ENCODE measurements at places on chromosomes 6 and 20. TPM values are rescaled to one million over a fixed set of nuclear protein-coding genes. Genes with fewer than 3 reads are reported as not detected.
A peak's percentile ranks its signal among the peaks of the same experiment; 100 is the strongest.

COL9A3 gene
- total RNA-seq = not detected

DNA sequence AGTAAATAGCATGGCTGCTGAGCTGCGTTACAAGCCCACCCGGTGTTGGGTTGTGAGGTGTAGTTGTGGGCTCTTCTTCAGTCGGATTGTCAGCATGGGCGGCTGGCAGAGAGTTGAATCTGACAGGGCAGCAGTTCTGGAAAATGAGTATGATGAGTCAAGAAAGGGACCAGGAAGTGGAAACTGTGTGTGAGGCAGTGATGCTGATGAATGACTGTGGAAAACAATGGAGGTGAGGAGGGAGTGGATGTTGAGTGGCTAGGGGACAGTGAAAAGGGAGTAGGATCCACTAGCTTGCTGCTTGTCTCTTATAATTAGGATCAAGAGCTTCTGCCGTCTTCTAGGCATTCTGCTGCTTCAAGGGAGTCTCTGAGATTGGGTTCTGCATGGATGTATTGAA is 154.3 kb downstream of the ESR1 start:
- peak; percentile 1 for DNase-seq

DNA sequence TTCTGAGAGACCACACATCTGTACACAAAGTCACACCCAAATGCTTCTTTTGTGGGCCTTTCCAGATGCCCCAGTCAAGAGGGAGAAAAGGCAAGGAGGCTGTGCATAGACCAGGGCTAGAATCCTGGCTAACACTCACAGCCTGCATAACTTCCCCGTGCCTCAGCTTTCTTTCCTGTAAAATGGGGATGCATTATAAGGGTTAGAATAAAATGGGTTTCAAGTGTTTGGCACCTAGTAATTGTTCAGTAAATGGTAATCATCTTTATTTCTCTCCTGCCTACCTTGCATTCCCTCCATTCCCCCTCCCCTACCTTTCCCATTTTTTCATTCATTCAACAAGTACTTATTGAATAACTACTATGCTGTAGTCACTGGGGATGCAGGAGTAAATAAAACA is 29.4 kb downstream of the UNC5CL start:
- DNase-seq = no peak

- DNase-seq = no peak
These were observed 20.5 kb downstream of the JPH2 start for GRCh38 chr20:44166477-44166876.

DNA sequence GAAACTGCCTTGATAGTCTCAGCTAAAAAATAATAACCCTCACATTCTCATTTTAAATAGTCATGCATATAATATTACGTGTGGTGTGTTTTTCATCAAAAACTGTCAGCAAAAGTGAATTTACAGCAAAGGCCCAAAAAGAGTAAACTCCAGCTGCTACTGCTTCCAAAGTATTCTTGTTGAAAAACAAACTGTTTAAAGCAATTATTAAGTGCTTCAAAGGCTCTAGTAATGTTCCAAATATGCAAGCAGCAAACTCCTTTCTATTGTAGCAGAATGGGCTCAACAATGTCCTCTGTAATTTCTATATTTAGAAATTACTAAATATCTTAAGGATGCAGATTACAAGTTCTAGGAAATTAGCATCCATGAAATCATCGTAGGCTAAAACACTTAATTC is 280.0 kb upstream of the TBX18 start:
- no peak for DNase-seq

- DNase-seq = no peak
These were observed 173.7 kb downstream of the MBOAT1 start for GRCh38 chr6:20038410-20039204.

DNA sequence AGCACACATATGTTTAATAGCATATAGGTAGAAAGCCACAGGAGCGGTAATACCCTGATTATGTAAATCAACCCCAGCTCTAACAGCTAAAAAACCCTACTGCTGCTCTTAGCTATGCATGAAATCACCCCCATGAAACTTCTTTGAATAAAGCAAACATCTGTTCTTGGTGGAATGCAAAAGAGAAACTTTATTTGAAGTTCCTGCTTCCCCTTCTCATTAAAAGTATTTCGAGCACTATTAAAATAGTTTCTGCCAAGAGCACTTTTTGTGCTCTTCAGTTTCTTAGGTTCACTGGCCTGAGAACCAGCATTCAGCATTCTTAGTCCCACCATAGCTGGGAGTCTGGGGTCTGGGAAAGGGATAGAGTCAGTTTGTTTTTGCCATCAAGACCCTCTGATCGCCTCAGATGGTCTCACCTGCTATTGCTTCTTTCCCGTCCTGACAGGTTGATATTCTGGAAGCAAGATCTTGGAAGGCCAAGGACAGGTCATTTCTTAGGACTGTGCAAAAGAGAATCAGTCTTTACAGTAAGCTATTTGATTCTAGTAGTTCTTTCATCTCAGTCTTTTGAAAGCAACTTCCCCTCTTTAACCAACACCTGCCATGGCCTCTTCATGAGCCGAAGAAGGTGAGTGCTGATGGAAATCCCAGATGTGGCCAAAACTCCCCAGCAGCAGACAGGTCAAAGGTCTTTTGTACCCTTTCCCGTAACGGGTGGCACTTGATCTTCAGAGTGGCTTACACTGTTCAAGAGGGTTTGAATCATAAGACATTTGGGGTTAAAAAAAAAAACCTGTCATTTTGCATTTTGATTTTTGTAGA is 76.5 kb upstream of the TMEM170B start:
- peak; percentile 49 for DNase-seq

DNA sequence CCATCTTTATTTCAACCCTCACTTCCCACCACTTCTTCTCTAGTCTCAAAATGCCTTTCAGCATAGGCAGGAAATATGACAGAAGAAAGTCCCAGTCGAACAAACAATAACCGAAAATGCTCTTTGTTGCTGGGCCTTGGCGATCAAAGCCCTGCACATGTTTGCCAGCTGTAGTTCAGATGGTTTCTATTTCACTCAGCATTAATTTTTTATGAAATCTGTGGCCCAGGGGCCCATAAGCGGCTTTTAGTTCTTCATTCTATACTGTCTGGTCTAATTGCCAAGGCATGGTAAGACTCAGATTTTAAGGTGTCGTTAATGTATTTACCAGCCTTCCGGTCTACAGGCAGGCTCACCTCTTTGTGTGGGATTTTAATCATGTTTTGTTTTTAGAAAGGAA is 10.9 kb upstream of the F13A1 start:
- DNase-seq = no peak

GRCh38 chr6:45921691-45922281 is 93.9 kb downstream of the CLIC5 start:
- DNase-seq = no peak

DNA sequence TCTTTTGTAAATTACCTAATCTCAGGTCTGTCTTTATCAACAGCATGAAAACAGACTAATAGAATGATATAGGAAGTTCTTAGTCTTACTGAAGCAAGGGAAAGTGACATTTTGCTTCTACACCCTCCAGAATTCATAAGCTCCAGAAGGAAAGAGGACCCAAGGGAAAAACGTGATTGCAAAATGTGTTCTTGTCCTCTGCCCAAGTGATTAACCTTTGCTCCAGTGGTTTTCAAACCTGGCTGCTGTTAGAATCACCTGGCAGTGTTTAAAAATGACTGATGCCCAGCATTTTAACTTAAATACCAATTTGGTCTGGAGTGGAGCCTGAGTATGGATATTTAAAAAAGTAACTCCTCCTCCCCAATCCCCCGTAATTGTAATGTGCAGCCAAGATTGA is 191.4 kb downstream of the SLC16A10 start:
- DNase-seq = no peak

Measured in activated CD8-positive, alpha-beta T cell treated with anti-CD3 and anti-CD28 coated beads for 36 hours (primary cell).